ENCODE measurements at places on chromosomes 1 and 21.

GRCh38 chr1:118928739-118929554, 59.2 kb downstream of the TBX15 start:
- no peak for DNase-seq

DNA sequence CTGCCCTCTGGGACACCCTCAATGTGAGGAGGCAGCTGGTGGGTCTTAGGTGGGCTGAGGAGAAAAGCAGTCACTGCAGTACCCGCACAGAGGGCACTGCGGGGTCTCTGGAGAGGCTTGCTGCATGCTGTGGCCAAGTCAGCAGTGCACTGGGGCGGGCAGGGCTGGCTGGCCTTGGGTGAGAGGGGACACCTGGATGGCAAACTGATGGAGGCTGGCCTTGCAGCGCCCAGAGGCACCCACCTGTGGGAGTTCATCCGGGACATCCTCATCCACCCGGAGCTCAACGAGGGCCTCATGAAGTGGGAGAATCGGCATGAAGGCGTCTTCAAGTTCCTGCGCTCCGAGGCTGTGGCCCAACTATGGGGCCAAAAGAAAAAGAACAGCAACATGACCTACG, 3.2 kb downstream of the ELF3 start:
- no peak for DNase-seq

DNA sequence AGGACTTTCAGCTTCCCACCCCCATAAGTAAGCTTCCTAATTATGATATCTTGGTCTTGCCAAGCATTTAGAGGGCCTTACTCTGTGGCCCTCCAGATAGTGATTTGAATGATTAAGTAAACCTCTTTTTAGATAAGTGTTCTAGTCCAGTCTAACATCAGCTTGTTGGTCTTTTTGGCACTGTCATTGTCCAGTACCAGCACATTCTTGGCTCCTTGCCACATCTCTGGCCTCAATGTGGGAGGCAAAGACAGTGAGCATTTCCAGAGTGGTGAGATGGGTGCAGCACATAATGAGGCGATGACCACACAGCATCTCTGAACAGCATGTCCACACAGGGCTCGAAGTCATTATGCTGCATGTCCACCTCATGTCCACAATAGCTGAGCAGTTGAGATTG, 6.1 kb downstream of the CAPZA1 start:
- no peak for DNase-seq

GRCh38 chr1:178484698-178485225, 12.0 kb downstream of the CLEC20A start:
- DNase-seq, result no peak

DNA sequence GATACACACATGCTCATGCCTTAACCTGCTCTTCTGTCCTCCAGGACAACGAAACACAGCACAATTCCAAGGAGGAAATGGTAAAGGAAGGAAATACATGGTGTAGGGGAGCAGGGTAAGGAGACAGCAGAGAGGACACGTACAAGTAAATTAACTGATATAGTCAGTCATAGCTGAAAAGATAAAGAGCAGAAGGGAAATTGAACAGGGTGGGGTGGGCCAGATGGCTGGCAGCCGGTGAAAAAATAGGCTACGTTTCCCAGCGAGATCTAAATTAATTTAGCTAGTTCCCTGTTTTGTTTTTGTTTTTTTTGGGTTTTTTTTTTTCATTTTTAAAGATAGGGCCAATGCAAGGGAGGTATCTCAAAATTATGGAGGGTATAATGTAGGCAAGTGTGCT, 109.2 kb downstream of the FAM78B start:
- DNase-seq, result no peak

DNA sequence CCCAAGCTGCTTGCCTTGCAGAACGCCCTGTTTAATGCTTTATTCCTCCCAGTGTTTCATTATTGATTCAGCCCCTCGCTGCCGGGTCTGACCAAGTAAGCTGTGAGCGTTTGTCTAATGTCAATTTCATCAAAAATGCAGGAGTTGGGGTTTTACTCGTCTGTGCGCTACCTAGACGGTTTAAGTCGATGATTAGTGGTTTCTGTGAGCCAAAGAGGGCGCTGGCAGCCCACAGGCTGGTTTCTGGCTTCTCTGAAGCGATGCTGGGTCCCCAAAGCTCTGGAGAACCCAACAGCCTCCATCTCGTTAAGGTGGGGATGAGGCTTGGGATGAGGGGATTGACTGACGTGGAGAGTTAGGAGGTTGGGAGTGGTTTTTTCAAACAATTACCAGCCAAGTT, 102.9 kb downstream of the SYF2 start:
- no peak for DNase-seq

DNA sequence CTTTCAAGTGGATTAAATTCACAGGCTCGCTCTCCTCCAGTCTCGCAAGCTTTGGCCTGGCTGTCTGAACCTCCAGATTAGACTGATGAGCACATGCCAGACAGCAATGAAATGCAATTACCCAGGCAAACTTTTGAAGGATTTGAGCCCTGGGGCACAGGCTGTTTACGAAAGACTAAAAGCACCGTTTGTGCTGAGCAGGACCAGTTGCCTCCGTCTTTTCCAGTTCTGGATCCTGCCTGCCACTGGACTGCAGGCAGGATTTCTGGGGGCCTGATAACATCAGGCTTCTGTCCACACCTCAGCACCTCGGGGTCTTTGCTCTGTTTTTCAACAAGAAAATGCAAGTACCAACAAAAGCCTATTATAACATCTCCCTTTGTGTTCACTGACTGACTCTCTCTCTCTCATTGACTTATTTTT, 145.7 kb downstream of the CLIC6 start:
- DNase-seq, result no peak

DNA sequence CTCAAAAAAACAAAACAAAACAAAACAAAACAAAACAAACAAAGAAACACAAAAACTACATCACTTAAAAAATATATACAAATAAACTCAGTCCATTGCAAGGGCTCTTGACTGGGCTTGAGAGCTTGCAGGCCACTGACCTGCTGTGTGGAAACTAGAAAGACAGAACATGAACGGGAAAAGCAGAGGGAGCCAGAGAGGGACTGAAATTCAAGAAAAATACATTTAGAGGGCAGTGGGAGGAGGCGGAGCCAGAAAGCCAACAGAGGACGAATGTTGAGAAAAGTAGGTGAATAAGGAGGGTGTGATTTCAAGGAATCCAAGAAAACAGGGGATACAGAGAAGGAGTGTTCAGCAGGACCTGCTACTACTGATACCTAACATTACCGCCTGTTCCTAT, 41.4 kb upstream of the PLA2G2C start:
- no peak for DNase-seq

- peak; percentile 82 for DNase-seq
Measured at GRCh38 chr1:27383039-27383605, at the start of gene CD164L2. Gene CD164L2 (minus strand): TSS chr1:27383333. CDS start chr1:27383239, 94 bp downstream.

- DNase-seq, result peak; percentile 100
Measured at GRCh38 chr1:117605774-117606648, at the start of gene TENT5C. Gene TENT5C (plus strand): TSS chr1:117606048. CDS start chr1:117622869, 16,821 bp downstream.

GRCh38 chr21:33976082-33977016, 60.7 kb upstream of the ATP5PO start:
- no peak for DNase-seq

DNA sequence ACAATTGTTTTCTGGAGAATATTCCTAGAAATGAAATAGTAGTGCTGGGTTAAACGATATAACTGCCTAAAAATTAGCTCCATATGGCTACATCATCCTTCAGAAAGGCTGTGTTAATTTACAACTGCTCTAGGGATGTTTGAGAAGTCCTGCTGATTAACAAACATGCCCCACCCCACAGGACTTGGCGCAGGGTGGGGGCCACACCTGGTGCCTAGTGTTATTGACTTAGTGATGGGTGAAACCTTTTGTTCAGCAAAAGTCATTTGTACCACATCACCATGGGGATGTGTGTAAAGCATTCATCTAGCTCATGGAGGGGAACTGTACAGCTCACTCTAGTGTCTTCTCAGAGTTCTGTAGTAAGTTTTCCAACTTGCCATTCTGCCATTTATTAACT, 492.8 kb downstream of the CAMTA1 start:
- DNase-seq, result no peak

DNA sequence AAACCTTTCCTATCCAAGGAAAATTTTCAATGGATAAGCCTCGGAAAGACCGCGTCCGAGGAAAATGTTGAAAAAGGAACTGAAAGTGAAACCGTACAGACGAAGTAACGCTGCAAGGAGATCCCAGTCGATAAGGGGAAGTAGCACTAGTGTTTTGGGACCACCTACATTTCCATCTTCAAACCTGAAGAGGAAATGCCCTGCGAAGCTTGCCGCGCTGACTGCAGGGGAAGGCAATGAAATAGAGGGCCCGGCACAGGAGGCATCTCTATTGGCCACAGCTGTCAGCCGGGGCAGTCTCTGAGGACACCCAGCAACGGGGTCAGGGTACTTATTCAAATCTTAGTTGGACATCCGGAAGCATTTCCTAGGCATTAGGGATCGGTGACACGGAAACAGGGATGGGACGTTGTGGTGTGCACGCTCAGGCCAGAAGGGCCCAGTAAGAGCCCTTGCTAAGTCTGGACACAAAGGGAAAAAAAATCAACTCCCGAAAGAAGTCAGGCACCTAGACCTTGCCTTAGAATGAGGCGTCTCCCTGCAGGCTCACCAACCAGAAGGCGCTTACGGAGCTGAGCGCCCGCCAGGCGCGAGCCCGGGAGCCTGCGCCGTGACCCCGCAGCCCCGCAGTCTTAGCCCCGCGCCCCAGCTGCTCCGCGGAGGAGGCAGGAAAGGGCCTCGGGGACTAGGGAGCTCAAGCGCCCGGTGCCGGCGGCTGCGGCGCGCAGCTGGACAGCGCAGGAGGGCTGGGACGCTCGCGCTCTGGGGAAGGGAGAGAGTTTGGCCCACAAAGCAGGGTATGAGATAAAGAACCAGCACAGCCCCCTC, 655 bp downstream of the USF1 start:
- DNase-seq, result peak; percentile 60

- peak; percentile 37 for DNase-seq
Measured at GRCh38 chr1:2229911-2230731, 2.0 kb downstream of the SKI start.

DNA sequence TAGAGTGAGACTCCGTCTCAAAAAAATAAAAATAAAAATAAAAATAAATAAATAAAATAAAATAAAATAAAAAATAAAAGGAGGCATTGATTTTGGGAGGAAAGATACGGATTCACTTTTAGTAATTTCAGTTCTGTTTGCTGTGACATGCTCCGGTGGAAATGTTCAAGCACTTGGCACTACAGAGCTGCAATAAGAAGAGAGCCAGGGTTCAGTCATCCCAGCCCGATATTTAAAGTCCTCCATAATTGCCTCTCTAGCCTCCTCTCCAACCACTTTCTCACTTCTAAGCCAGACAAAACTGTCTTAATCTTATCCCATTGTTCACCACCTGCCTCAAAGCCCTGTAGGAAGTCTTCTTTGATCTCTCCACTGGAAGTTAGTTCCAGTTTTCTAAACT, 55.0 kb upstream of the MACF1 start:
- DNase-seq, result no peak

GRCh38 chr1:22168412-22168973, 25.6 kb upstream of the WNT4 start:
- DNase-seq, result no peak

DNA sequence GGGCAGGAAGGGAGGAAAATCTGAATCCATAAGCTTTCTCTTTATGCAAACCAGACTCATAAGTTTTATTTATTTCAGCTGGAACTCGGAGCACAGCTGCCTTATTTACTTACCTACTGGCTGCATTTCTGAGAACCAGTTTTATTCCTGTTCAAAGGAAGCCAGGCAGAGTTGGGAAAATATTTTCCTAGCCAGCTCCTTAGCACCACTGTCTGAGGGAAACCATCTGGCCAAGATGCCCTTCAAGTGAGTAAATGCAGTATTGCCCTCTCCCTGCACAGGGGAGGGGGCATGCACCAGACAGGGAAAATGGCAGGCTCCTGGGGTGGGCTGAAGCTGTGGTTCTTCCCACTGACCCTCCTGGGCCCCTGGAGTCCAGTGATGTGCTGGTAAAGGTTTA, 28.9 kb upstream of the FMOD start:
- DNase-seq, result no peak

All from pancreas (tissue), 10 donors.